Activated CD4-positive, alpha-beta T cell treated with anti-CD3 and anti-CD28 coated beads, Interleukin-2, amount 50 U/mL, for 24 hours (primary cell): ENCODE measurements at places on chromosomes 5 and 9.

DNA sequence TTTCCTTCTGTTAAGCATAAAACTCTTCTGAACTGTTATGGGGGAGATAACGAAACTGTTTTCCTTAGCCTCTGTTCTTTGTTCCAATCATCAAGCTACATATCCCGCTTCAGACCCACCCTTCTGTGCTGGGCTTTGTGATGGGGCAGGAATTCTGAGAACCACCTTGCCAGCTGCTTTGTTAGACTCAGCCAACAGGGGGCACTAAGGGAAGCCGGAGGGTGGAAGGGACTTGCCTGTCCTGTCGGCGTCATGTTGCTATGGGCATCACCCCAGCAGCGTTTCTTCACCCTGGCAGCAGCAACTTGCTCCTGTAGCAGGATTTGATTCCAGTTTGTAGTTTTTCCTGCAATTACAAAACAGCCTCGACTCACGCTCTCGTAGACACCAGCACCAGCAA lies 169.1 kb downstream of the CAAP1 start:
- no peak for DNase-seq

- no peak for DNase-seq
Observed at GRCh38 chr9:69496846-69497450, 171.9 kb downstream of the ENTREP1 start.

GRCh38 chr5:170481849-170482248 lies 22.0 kb upstream of the KCNIP1 start:
- DNase-seq: no peak

DNA sequence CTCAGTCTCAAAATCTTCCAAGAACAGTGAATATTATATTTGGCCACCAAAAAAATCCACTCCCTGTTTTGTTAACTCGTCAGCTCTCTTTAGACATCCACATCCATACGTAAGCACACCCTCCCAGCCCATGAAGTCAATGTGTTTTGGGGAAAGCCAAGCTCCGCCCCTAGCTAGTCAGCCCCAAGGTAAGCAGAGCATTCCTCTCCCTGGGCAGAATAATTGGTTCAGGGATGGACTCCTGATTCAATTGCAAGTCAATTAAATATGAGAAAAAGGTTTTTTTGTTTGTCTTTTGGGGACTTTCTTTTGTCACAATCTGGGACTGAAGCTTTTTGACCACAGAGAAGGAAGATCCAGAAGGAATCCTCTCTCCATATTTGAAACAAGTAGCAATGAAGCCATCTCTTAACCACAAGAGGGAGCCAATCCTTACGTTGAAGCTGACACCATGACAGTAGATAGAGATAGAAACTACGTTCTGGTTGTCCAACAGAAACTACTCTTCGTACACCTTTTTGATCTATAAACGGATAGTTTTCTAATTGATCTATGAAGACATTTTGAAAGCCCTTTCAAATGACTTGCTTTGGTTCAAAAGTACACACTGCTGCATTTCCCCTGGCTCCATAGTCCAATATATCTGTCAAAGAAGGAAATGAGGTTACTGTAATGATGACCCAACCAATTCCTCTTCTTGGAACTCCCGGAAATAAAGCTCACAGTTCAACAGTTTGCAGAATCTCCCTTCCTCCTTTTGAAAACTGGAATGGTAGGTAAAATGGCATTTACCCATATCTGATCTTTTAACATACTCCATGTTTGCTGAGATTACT lies 166.4 kb downstream of the TLE1 start:
- no peak for DNase-seq

DNA sequence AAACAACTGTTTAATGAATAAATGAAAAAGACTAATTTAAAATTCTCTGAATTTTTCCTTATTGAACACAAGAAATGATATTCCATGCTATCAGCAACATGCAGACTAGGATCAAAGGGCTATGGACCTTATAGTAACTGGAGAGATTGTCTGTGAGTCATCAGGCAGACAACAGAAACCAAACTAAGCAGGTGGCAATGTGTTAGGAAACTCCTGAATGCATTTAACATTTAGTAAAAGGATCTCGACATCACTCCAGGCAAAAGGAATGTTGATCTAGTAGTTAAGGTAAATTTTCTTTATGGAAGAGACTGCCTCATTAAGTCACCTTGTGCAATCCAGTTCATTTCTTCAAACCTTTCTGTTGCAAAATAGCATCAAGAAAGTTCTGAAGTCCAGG lies 58.4 kb downstream of the ARL15 start:
- no peak for DNase-seq

GRCh38 chr5:15260356-15261268 lies 239.4 kb upstream of the FBXL7 start:
- no peak for DNase-seq

DNA sequence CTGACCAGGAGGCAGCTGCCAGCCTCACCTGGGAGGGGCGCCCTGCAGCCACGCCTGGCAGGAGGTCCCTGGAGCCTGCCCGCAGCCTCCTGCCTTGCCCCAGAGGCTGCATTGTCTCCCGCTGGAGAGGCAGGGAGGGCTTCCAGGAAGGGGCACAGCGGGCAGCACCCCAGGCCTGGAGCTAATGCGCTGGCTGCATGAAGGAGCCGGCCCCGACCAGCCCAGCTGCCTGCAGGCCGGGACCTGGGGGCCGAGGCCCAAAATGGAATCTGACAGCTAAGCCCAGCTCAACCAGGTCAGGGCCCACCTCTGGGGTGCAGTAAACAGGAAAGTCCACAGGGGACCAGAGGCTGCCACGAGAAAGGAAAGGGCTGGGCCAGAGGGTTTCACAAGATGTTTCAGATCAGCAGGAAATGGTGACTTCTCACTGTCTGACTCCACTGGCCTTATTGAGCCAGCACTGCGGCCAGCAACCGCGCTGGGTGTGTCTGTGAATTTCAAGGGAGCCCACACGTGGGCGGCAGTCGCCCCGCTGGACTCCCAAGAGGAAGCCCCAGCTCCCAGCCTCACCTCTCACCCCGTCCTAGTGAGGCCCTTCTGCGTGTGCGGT lies 18.6 kb upstream of the NOTCH1 start:
- DNase-seq: no peak

DNA sequence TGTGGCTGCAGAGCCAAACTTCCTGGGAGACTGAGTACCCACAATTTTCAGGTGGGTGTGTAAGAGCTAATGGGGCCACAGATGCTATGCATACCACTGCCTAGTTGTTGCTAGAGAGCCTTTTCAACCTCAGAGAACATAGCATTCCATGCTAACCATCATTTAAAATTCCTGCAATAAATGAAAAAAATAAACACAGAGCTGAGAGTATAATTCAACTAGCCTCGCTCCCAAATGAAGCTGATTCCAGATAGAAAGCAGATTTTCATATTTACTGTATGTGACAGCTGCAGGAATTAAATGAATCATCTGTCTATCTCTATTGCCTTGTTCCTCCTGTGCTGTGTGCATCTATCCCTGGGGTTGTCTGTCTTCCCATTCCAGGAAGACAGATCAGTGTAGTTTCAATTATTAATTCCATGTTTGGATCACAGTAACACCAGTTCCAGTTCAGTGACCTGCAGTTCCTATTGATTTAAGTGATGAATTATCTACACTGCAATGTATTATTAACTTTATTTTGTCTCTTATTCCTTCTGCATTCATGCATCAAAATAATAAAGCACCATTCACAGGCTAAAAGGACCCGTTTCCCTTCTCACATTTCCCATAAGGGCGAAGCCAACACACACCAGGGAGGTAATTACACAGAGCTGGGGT lies 324.5 kb downstream of the SLIT3 start:
- no peak for DNase-seq

DNA sequence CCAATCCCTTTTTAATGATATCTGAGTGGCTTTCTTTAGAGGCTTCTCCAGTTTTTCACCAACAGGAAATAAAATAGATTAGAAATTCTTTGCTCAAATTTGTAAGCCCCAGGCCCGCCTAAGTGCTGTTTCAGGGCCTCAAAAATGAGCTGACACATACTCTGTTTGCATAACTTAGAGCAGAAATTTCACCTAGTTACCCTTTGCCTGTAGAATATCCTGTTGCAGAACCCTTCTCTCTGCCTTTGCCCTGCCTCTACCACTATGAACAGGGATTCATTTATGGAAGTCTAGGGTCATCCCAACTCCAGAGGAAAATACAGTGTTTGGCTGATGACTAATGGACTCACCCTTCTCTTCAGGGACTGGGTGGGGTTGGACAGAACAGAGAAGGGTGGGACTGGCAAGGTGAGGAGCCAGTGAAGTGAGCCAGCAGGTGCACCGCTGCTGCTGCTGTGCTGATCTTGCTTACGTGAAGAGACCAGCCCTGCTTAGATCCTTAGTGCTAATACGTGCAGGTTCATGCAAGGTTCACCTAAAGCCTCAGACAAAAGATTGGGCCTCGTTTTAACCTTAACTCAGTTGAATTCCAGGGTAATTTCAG lies 22.8 kb downstream of the OSTF1 start:
- DNase-seq: no peak

DNA sequence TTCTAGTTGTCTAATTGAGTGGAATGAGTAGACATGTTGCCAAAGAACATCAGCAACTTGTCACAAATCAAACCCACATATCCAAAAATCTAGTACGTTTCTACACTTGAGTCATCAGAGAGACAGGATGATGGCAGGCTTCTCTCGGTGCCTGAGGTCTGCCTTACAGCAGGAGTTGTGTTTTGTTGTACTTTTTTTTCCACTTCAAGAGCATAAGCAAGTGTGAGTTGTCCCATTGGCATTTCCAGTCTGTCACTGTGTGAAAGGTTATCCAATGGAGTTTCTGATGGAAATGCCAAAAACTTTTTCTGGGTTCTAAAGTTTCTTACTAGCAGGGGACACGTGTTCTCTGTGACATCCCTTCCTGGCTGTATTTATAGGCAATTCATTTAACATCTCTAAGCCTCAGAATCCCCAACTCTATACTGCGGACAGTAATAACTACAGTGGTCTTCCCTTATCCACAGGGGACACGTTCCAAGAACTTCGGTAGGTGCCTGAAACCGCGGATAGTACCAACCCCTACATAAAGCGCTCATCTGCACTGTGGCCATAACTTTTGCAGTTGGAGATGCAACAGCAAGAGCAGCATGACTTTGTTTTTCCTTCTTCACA lies 246.5 kb downstream of the SYK start:
- DNase-seq: no peak

GRCh38 chr5:43244823-43245565 lies 53.0 kb downstream of the NIM1K start:
- no peak for DNase-seq

DNA sequence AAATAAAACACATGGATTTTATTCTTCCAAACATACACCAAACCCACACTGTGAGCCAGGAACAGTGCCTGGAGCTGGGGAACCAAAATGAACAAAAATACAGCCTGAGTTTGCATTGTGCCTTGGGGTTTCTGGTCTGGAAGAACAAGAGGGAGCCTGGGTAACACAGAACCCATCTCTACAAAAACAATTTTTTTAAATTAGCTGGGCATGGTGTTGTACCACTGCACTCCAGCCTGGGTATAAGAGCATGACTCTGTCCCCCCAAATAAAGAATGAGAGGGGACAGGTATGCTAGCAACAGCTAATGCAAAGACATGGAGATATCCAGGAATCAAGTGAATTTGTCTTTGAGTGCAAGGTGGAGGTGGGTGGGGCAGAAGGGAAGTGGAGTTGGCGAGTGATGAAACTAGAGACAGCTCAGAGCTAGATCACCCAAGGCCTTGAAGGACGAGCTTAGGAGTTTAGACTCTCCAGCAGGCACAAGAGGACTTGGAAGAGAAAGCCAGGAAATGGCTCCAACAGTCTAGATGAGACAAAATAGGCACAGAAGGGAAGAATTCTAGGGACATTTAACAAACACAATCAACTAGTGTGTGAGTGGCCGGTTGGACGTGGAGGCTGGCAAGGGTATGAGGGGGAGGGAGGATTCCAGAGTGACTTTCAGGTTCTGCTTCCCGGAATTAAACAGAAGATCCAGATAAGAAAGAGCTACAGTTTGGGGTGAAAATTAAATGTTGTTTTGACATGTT lies 47.4 kb downstream of the FNBP1 start:
- no peak for DNase-seq

DNA sequence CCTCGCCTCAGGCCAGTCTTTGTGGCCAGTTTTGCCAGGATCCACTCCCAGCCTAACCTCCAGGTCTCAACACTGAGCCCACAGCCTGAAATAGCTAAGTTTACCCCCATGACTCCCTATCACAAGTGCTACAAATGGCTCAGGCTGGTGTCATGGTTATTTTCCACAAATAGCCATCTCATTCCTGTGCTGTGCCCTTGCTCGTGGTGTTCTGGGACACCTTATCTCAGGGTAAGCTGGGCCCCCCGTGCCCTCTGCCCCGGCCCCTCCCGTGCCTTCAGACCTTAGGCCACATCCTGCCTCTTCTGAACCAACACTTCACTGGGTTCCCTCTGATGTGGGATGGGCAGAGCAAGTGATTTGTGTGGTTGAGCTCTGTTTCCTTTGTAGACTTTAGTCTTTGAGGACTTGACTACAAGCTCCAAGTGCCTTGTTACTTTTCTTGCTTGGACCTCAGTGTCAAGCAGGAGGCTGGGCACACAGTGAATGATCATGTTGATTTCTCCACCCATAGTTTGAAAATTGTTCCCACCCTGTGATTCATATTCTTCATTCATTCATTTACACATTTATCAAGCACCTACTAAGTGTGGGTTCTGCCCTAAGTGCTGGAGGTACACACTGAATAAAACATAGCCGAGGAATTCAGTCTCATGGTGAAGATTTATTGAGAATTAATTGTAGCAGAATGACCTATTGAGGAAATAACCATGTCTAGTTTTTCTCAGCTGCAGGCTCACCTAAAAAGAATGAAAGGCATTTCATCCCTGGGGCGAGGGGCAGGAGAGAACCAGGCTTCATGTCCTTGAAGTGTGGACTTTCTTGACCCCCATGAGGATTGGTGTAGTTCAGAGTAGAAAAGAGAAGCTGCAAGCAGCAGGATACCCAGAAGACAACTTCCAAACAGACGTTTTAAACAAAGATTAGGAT lies 84.5 kb upstream of the CTNNA1 start:
- no peak for DNase-seq

DNA sequence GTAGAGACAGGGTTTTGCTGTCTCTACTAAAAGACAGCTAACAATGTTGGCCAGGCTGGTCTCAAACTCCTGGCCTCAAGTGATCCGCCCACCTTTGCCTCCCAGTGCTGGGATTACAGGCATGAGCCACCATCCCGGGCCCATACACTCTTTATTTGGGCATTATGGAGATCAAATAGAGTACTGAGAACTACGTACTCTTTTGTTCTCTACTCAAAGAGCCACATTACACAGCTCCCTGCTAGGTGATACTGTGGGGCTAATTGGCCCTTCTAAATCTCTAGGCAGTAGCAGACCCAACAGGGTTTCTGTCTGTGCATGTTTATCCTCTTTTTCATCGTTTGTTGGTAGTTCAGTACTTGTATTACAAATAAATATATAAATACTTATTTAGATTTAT lies 16.1 kb downstream of the CKMT2 start:
- no peak for DNase-seq
